Activated CD8-positive, alpha-beta memory T cell treated with anti-CD3 and anti-CD28 coated beads for 24 hours (primary cell): ENCODE measurements at places on chromosomes 2 and 18.
A peak's percentile ranks its signal among the peaks of the same experiment; 100 is the strongest.

- DNase-seq: no peak
Observed at GRCh38 chr2:59398081-59398480, 1155.4 kb downstream of the BCL11A start.

- DNase-seq: no peak
Observed at GRCh38 chr18:28007841-28008240, 169.1 kb downstream of the CDH2 start.

DNA sequence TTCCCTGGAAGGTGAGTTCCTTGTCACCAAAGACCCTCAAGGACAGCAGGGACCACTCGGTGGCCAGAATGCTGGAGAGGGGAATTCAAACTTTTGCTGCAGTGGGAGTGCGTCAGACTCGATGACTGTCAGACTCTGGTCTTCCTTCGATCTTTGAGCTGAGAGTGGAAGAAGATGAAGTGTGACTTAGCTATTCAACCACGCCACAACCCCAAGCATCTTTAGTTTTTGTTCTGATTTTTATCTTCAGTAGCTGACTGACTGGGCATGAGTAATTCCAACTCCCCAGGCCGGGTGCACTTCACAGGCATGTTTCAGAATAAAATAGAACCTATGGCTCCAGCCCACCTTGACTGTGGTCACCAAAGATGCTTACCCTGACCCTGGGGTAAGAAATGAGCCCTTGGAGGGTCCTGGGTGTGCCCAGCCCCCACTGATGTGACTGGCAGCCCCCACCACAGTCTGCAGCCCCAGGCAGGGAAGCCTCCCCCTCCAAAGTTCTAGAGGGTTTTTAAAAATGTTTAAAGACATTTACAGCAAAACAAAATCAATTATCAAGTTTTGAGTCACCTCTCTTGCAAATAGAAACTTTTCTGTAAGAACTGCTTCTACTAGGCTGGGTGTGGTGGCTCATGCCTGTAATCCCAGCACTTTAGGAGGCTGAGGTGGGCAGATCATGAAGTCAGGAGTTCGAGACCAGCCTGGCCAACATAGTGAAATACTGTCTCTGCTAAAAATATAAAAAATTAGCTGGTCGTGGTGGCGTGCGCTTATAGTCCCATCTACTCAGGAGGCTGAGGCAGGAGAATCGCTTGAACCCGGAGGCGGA is 24.9 kb upstream of the YWHAQ start:
- DNase-seq: peak; percentile 80

DNA sequence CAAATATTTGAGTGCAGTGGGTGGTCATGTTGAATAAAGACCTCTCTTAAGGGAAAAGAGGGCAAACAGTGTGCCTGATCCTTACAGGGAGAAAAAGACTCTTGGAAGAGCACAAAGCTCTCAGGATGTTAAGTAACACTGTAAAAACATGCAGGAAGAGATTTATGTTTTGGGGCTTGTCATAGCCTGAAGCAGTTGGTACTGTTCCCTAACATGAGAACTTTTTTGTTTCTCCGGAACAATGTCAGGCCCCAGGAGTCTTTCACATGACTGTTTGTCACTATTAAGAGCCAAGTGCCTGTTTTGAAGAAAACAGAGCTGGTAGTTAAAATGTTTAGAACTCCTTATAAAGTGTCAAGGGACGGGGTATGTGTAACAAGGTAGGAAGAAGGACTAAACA is 83.7 kb upstream of the B3GNT2 start:
- no peak for DNase-seq

GRCh38 chr18:58132595-58133261 is 88.7 kb downstream of the NEDD4L start:
- no peak for DNase-seq

DNA sequence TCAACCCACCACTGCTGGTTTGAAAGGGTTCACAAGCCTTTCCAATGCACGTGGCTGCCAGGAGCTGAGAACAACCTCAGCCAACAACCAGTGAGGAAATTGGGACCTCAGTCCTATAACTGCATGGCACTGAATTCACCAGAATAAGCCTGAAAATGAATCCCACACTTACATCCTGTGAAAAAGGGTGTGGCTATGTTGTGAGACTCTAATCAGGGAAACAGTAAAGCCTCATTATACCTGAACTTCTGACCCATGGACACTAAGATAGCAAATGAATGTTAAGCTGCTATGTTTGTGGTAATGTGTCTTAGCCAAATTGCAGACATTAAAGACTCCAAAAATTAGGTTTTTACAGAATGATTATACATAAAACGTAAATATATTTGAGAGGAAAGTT is 515.8 kb downstream of the IRS1 start:
- DNase-seq: no peak

GRCh38 chr18:49127471-49128190 is 176.9 kb upstream of the SMAD7 start:
- DNase-seq: no peak

- no peak for DNase-seq
Observed at GRCh38 chr2:29618024-29618423, 303.4 kb downstream of the ALK start.

DNA sequence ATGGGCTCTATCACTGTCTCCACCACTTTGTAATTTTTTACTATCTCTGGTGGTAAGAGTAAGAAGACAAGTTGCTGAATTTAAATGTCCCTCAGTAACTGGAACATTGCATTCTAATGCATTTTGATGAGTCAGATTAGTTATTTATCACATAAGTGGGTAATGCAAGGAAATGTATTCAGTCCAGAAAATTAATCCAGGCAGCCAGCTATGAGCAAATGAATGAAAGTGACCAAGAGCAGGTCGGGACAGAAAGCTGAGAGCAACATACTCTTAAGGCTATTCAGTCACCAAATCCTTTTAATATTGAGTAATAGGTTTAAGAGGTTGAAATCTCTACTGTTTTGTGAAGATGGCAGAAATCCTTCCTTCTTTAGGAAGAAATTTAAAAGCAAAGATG is 265.5 kb upstream of the PARD3B start:
- no peak for DNase-seq

- peak; percentile 26 for DNase-seq
Observed at GRCh38 chr18:78757014-78757413, 222.6 kb upstream of the SALL3 start.

DNA sequence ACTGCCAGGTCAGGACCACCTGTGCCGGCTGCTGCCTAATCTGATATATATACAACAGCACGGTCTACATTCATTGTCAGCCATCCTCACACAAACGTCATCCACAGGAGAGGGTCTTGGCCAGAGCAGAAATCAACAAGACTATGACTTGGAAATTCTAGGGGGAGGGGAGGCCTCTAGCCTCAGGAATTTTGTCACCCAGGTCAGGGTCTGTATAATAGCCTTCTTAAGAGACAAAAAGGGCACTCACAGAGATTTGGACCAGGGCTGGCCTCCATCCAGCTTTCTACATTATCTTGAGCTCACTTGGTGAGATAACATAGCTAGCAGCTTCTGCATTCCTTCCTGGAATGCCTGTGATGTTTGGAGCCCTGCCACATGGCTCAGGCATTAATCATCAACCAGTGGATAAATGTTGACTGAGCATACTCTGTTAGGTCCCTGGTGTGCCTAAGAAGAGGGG is 50.4 kb upstream of the CTIF start:
- no peak for DNase-seq

GRCh38 chr2:96773922-96774321 is 13.2 kb downstream of the CNNM4 start:
- DNase-seq: peak; percentile 68

GRCh38 chr2:133452146-133452545 is 116.1 kb downstream of the NCKAP5 start:
- DNase-seq: no peak

- DNase-seq: no peak
Observed at GRCh38 chr2:122707224-122707824, 951.9 kb downstream of the TSN start.

DNA sequence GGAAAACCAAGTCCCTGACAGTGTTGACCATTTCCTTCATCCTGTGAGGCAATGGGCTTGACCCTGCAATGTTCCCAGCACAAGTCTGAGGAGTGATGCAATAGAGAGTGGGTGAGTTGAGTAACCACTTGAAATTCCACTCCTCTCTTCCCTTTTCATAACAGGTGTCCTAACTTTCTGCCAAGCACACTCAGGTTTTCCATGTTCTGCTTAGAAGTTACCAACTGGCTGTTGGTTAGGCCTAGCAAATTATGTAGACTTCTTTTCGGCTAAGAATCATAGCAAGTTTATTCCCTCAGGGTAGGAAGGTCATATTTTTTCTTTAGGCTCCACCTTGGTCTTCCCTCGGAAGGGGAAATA is 11.5 kb downstream of the GNLY start:
- DNase-seq: no peak

GRCh38 chr2:239025096-239025801 is 177.4 kb downstream of the TWIST2 start:
- no peak for DNase-seq

DNA sequence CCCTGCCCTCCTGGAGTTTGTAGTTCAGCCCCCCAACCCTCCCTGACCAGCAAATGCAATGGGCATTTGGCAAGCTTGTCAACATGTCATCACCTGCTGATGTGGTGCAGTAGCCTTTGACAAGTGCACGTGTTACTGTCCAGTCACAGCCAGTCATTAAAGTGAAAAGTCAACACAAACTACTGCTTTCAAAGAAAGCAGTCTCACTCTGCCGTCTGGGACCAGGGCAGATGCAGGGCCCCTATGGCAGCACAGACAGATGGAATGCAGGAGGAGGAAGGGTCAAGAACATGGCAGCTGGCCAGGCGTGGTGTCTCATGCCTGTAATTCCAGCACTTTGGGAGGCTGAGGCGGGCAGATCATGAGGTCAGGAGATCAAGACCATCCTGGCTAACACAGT is 222.4 kb upstream of the OSR1 start:
- DNase-seq: no peak

DNA sequence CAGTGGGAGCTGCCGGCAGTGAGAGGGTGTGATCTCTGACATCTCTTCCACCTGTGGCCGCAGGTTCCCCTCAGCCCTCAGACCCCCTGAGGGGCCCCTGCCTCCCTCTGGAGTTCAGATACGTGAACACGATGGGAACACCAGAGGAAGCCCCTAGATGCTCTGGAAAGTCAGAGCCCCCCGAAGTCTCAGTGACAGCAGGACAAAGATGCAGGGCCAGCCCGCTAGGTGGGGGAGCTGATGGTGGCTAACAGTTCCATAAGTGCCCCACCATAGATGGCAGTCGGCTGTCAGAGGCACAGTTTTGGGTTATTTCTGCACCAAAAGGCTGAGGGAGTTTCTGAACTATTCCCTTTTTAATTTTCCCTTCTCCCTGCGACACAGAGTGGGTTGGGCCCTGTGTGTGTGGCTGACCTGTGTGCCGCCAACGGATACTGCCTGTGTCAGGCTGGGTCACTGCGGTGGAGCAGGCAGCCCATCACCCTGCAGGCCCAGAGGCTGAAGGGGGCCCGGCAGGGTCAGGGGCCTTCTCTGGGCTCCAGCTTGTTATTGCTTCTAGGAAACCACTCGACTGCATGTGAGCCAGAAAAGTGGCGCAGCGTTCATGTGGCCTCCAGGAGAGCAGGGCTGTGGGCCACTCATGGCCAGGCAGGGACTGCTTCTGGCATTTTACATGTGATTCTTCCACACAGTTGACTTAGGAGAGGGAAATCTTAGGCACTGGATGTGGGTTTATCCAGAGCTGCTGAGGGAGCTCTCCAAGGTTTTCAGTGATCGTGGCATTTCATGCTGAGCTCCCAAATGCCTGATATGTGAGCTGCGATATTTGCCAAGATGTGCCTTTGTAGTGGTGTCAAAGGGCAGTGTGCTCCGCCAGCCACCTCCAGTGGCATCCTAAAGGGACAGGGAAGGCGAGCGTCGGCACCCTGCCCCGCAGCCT is 225.1 kb downstream of the SH3RF3 start:
- DNase-seq: peak; percentile 42

- DNase-seq: no peak
Observed at GRCh38 chr18:22499421-22499820, 81.7 kb upstream of the CTAGE1 start.

- DNase-seq: no peak
Observed at GRCh38 chr2:54859997-54860701, 136.7 kb downstream of the EML6 start.

DNA sequence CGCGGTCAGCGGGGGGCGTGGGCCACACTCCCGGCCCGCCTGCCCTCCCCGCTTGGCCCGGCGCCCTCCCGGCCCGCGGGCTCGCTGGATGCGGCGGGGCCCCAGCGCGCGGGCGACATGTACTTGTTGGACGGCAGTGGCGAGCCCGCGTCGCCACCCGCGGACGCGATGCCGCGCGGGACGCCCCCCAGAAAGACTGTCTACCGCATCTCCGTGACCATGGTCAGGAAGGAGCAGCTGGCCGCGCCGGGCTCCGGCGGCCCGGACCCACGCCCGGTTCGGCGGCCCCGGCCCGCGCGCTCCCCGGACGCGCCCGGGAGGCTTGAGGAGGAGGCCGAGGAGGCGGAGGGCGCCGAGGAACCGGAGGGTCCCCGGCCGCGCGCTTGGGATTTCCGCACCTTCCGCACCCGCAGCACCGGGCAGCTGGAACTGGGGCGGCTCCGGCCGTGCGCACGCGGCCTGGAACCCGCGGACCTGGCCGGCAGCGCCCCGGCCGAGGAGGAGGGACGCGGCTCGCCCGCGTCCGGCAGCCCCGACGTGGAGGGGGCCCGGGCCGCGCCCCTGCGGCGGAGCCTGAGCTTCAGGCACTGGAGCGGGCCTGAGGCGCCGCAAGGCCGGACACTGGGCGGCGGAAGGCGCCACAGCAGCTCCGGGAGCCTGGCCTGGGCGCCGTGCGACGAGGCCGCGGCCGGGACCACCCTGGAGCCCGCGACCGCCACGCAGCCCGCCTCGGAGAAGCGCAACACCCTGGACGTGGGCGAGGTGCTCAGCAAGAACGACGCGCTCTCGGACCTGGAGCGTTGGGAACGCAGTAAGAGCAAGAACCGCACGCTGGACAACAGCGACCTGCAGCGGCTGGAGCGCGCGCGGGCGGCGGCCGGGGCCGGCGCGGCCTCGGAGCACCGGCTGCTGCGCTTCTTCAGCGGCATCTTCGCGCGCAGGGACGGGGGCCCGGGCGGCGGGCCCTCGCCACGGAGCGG is 176.4 kb downstream of the AGAP1 start:
- DNase-seq: no peak

DNA sequence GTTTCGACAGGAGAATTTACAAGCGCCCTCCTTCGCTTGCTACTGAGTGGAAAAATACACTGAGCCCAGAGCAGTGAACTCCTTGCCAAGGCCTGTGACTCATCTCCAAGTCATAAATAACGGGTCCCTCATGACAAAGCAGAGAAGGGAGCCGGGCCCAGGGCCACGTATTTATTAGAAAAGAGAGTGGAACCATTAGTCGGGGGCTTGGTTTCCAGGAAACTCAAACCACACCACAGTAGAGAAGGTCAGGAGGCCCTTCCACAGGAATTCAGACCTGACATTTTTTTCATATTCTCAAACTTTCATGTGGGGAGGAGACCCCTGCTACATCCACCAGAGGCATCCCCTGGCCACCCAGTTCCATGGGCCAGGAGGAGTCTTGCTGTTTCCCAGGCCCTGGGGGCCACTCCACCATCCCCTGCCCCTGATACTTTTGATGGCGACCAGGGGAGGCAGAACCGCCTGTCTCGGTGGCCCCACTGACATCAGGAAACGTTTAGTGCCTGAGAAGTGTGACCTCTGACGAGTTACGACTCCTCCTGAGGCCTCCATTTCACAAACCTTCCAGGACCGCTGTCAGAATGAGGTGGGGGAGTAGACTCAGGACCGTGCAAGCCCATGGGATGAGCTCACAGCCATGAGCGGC is 289.7 kb downstream of the DYSF start:
- DNase-seq: no peak

GRCh38 chr2:16623564-16624435 is 41.8 kb downstream of the CYRIA start:
- DNase-seq: no peak
